Activated CD8-positive, alpha-beta T cell treated with anti-CD3 and anti-CD28 coated beads for 36 hours (primary cell): ENCODE measurements at places on chromosomes 6 and 20. TPM values are rescaled to one million over a fixed set of nuclear protein-coding genes. Genes with fewer than 3 reads are reported as not detected.

Gene FAM217A
- not detected for total RNA-seq

Gene TRIM15
- total RNA-seq: not detected

DNA sequence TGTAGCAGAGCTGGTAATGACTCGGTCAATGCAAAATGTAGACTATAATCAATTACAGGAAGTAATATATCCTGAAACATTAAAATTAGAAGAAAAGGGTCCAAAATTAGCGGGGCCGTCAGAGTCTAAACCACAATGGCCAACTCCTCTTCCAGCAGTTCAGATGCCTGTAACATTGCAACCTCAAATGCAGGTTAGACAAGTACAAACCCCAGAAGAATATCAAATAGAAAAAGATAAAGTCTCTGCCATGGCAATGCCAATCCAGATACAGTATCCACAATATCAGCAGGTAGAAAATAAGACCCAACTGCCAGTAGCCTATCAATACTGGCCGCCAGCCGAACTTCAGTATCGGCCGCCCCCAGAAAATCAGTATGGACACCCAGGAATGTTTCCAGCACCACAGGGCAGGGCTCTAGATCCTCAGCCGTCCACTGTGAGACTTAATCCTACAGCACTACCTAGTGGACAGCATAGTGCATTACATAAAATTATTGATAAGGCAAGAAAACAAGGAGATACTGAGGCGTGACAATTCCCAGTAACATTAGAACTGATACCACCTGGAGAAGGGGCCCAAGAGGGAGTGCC lies 158.4 kb downstream of the GPX5 start:
- H3K27me3 ChIP-seq: peaks cover 77% of the 10 kb centered on the region
- no peak overlapping the region for H3K27ac ChIP-seq
- no peaks in the 10 kb centered on the region for H3K36me3 ChIP-seq
- no peak overlapping the region for H3K4me3 ChIP-seq

DNA sequence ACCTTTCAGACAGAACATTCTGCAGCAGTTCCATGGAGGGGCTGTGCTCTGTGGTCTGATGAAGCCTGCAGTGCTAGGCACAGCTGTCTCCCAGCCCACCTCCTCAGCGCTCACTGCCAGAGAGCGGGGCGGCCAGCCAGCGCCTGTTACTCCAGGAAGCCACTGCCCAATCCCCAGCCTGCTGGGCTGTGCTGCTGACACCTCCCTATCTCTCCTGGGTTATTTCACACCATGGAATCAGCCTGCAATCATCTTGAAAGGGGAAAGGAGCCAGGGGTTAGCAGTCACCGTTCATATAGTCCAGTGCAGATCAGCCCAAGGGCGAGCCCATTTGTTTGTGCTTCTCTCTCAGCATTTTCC lies 46.3 kb upstream of the NHSL1 start:
- no peak overlapping the region for H3K4me3 ChIP-seq
- DNase-seq: no peak
- peaks cover 5% of the 10 kb centered on the region for H3K4me1 ChIP-seq
- H3K27ac ChIP-seq: no peak overlapping the region
- peaks cover 9% of the 10 kb centered on the region for H3K27me3 ChIP-seq
- no peaks in the 10 kb centered on the region for H3K36me3 ChIP-seq

Gene FAM83C
- total RNA-seq: not detected

GRCh38 chr20:16615199-16615598 lies 42.0 kb upstream of the KIF16B start:
- H3K4me3 ChIP-seq: no peak overlapping the region
- no peaks in the 10 kb centered on the region for H3K36me3 ChIP-seq
- DNase-seq: no peak
- H3K27me3 ChIP-seq: peaks cover 2% of the 10 kb centered on the region
- no peaks in the 10 kb centered on the region for H3K4me1 ChIP-seq

DNA sequence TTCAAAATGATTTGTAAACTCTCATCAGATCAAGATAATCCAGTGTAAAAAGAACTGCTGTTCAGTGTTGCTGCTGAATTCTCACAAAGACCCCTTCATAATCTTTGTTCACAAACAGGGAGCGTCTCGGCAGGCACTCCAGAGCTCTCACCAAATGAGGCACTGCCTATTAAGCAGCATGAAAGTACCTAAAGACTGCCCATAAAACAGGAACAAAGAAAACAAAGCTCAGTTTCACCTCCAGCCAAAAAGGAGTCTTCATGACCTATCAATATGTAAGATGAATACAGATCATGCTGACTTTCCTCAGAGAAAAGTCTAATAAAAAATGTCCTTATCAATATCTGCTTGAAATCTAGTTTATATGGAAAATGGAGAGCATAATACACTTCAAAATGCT lies 41.8 kb downstream of the GPR63 start:
- H3K4me1 ChIP-seq: no peaks in the 10 kb centered on the region
- H3K27me3 ChIP-seq: no peaks in the 10 kb centered on the region

Gene PLA2G7
- total RNA-seq: not detected

GRCh38 chr6:41647061-41647511 lies 8.8 kb downstream of the MDFI start:
- no peak overlapping the region for H3K4me3 ChIP-seq
- no peaks in the 10 kb centered on the region for H3K4me1 ChIP-seq
- DNase-seq: no peak
- H3K27ac ChIP-seq: no peak overlapping the region
- H3K27me3 ChIP-seq: peaks cover 1% of the 10 kb centered on the region

GRCh38 chr6:167735084-167735950 lies 91.4 kb upstream of the AFDN start:
- no peaks in the 10 kb centered on the region for H3K4me1 ChIP-seq
- no peak overlapping the region for H3K27ac ChIP-seq
- H3K36me3 ChIP-seq: no peaks in the 10 kb centered on the region
- H3K27me3 ChIP-seq: peaks cover 3% of the 10 kb centered on the region
- no peak for DNase-seq

DNA sequence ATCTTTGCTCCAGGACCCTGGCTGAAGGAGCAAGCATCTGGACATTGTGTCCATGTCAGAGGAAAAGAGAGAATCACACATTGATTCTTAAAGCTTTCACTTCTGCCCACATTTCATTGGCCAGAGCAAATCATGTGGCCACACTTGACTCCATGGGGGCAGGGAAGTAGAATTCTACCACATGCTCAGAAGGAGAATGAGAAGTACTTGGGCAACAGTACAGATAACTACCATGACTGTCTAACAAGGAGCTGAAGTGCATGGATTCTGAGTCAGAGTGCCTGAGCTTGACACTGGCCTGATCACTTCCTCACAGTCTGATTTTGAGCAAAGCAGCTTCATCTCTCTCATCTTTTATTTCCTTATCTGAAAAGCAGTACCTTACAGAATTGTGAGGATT lies 38.6 kb downstream of the GHRH start:
- peaks cover 3% of the 10 kb centered on the region for H3K4me1 ChIP-seq
- H3K27me3 ChIP-seq: no peaks in the 10 kb centered on the region
- peaks cover 43% of the 10 kb centered on the region for H3K36me3 ChIP-seq
- no peak overlapping the region for H3K4me3 ChIP-seq
- no peak overlapping the region for H3K27ac ChIP-seq

DNA sequence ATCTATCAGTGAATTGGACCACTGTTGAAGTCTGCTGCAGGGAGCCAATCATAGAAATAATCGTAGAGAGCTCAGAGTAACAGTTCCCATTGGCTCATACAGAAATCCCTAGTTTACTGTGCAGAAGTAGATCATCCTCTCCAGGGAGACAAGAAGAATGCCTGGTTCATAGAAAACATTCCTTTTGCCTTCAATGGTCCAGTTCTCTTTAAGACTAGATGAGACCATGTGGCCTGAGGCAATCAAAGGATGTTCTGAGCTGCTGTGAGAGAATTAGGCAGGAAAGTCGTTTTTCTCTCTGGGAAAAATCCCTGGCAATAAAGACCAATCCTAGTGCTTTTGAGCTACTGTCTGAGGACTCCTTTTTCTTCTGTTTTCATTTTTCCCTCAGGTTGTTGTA lies 208.4 kb downstream of the CENPW start:
- no peaks in the 10 kb centered on the region for H3K27me3 ChIP-seq
- H3K36me3 ChIP-seq: no peaks in the 10 kb centered on the region
- no peak for DNase-seq
- no peak overlapping the region for H3K27ac ChIP-seq

Gene HCRTR2
- total RNA-seq: not detected

Gene ANGPT4
- not detected for total RNA-seq

Gene C20orf202
- total RNA-seq: not detected

Gene PRDM13
- not detected for total RNA-seq

DNA sequence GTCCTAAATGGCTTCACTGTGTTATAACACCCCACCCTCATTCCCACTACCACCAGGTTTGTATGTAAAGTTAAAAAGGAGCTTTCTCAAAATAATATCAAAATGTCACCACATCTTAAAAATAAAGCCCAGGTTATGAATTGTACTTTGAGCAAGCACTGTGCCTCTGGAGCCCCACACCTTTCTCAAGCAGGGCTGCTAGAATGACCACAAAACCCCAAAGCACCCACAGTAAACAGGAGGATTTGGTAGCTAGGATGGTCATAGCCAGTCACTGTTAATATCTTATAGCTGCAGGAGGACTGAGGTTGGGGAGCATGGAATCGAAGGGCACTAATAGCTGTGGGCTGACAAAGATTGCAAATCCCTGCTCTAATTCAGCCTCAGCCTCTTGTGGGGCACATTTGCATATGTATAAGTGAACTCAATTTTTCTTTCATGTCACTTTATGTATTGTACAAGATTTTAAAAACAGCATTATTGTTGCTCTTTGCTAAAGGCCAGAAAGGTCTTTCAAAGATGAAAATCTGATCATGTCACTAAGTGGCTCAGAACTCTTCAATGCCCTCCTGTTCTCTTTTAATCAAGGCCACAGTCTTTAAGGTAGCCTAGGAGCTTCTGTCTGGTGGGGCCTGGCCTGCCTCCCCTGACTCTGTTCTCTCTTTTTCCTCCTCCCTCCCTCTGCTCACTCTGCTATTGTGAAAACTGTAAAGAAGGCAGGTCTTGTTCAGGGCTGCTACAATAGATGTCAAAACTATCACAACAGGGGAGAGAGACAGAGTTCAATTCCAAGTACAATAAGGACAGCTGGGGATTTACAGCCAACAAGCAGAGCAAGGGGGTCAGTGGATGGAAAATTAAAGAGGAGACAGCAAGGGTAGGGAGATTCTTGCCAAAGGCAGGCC lies 101.6 kb downstream of the TMEM200A start:
- DNase-seq: peak; percentile 24
- H3K27ac ChIP-seq: no peak overlapping the region
- no peaks in the 10 kb centered on the region for H3K27me3 ChIP-seq
- no peak overlapping the region for H3K4me3 ChIP-seq
- peaks cover 7% of the 10 kb centered on the region for H3K4me1 ChIP-seq

Gene RAB32
- total RNA-seq: not detected

Gene CAPN11
- total RNA-seq: 0.11 TPM

Gene ADGB
- not detected for total RNA-seq

DNA sequence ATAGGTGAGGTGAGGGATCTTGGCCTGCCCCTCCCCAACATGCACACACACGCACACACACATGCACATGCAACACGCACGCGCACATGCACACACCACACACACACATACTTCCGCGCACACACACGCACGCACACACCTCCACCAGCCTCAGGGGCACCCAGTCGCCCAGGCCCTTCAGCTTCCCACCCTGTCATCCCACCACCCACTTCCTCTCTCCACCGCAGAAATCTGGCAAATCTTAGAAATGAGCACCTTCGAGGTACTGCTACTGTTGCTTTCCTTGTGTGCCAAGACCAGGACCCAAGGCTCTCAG lies 1.2 kb downstream of the SPDEF start:
- no peak overlapping the region for H3K27ac ChIP-seq
- no peaks in the 10 kb centered on the region for H3K27me3 ChIP-seq
- no peak for DNase-seq
- H3K36me3 ChIP-seq: no peaks in the 10 kb centered on the region

GRCh38 chr6:134249759-134250602 lies 67.9 kb downstream of the SGK1 start:
- H3K4me1 ChIP-seq: peaks cover 51% of the 10 kb centered on the region
- H3K27ac ChIP-seq: peak overlapping the region; percentile 97
- H3K4me3 ChIP-seq: peak overlapping the region; percentile 11
- H3K36me3 ChIP-seq: peaks cover 2% of the 10 kb centered on the region
- no peaks in the 10 kb centered on the region for H3K27me3 ChIP-seq

Gene ARFGEF3
- total RNA-seq: 1.7 TPM

DNA sequence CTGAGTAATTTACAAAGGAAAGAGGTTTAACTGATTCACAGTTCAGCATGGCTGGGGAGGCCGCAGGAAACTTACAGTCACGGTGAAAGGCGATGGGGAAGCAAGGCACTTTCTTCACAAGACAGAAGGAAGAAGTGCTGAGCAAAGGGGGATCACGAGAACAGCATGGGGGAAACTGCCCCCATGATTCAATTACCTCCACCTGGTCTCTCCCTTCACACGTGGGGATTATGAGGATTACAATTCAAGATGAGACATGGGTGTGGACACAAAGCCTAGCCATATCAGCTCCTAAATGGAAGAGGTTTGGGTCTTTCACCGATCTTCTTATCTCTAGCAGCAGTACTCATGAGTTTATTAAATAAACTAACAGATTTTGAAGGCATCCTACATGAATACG lies 152.9 kb upstream of the RUNX2 start:
- DNase-seq: no peak
- H3K4me1 ChIP-seq: peaks cover 19% of the 10 kb centered on the region
- H3K36me3 ChIP-seq: peaks cover 6% of the 10 kb centered on the region
- H3K4me3 ChIP-seq: no peak overlapping the region

GRCh38 chr20:34566978-34567891 lies 8.7 kb downstream of the MAP1LC3A start:
- H3K27me3 ChIP-seq: no peaks in the 10 kb centered on the region
- H3K27ac ChIP-seq: no peak overlapping the region
- H3K36me3 ChIP-seq: peaks cover 9% of the 10 kb centered on the region
- no peak for DNase-seq

Gene BPIFA1
- total RNA-seq: not detected

Gene ESR1
- total RNA-seq: 0.79 TPM

- DNase-seq: no peak
- no peaks in the 10 kb centered on the region for H3K4me1 ChIP-seq
- H3K27ac ChIP-seq: no peak overlapping the region
- H3K4me3 ChIP-seq: no peak overlapping the region
Observed at GRCh38 chr6:131169613-131170012, 34.3 kb downstream of the AKAP7 start.

Gene CARMIL1
- 4.1 TPM for total RNA-seq

- no peaks in the 10 kb centered on the region for H3K36me3 ChIP-seq
- no peaks in the 10 kb centered on the region for H3K4me1 ChIP-seq
- no peak overlapping the region for H3K4me3 ChIP-seq
Observed at GRCh38 chr6:34476921-34477320, 11.0 kb downstream of the PACSIN1 start.

- no peaks in the 10 kb centered on the region for H3K27me3 ChIP-seq
- H3K4me3 ChIP-seq: no peak overlapping the region
- H3K36me3 ChIP-seq: peaks cover 6% of the 10 kb centered on the region
- peaks cover 87% of the 10 kb centered on the region for H3K4me1 ChIP-seq
Observed at GRCh38 chr6:156791320-156791850, 14.2 kb downstream of the ARID1B start.

Gene TAGAP
- 112 TPM for total RNA-seq

Gene CST11
- not detected for total RNA-seq

- H3K36me3 ChIP-seq: peaks cover 1% of the 10 kb centered on the region
- H3K27me3 ChIP-seq: peaks cover 72% of the 10 kb centered on the region
- no peak overlapping the region for H3K27ac ChIP-seq
- H3K4me1 ChIP-seq: peaks cover 32% of the 10 kb centered on the region
Observed at GRCh38 chr20:21102603-21103311, 3.4 kb downstream of the LINC00237 start.

- peaks cover under 1% of the 10 kb centered on the region for H3K27me3 ChIP-seq
- no peak overlapping the region for H3K4me3 ChIP-seq
- H3K27ac ChIP-seq: no peak overlapping the region
- no peaks in the 10 kb centered on the region for H3K36me3 ChIP-seq
Observed at GRCh38 chr20:19348582-19348981, 136.1 kb downstream of the SLC24A3 start.

- H3K36me3 ChIP-seq: peaks cover 26% of the 10 kb centered on the region
- H3K4me1 ChIP-seq: peaks cover 34% of the 10 kb centered on the region
- no peaks in the 10 kb centered on the region for H3K27me3 ChIP-seq
- H3K27ac ChIP-seq: peak within 1 kb of the TSS; percentile 99
- H3K4me3 ChIP-seq: peak within 1 kb of the TSS; percentile 86
- peak; percentile 97 for DNase-seq
Observed at GRCh38 chr6:116680880-116681672, at the start of gene KPNA5. TSS of gene KPNA5 (plus strand) at chr6:116681211. CDS start at chr6:116681335, 124 bp downstream.
